Daoy (cell line): ENCODE measurements at places on chromosomes 2 and 18.

GRCh38 chr2:136068581-136069227 lies 49.2 kb downstream of the CXCR4 start:
- no peak for DNase-seq

DNA sequence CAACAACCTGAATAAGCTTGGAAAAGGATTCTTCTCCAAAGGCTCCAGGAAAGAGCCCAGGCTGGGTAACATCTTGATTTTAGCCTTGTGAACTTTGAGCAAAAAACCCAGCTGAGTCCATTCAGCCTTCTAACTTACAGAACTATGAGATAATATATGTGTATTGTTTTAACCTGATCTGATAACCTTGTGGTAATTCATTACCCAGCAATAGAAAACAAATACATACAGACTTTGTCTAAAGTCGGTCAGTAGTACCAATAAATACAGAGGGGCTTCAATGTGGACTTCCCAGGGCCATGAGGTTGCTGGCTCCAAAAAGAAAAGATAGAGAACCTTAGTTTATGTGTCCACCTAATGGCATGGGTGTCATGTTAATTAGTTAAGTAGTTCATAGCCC lies 191.8 kb downstream of the KCNH7 start:
- no peak for DNase-seq

- peak; percentile 86 for DNase-seq
These were observed 61.2 kb upstream of the GPC1 start for GRCh38 chr2:240374085-240374907.

DNA sequence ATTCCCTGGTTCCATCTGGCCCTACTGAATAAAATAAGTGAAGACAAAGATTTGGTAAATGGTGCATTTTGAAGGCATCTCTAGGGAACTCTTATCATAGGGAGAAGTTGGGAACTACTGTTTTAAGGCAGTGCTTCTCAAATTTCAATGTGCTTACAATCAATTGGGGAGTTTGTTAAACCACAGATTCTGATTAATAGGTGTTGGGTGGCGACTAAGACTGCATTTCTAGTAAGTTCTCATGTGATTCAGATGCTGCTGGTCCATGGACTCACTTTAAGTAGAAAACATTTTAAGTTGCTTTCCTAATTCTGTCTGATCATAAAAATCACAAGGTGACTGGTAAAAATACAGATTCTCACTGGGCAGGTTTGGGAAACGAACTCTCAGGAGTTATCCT lies 14.6 kb downstream of the FARSB start:
- DNase-seq = no peak

DNA sequence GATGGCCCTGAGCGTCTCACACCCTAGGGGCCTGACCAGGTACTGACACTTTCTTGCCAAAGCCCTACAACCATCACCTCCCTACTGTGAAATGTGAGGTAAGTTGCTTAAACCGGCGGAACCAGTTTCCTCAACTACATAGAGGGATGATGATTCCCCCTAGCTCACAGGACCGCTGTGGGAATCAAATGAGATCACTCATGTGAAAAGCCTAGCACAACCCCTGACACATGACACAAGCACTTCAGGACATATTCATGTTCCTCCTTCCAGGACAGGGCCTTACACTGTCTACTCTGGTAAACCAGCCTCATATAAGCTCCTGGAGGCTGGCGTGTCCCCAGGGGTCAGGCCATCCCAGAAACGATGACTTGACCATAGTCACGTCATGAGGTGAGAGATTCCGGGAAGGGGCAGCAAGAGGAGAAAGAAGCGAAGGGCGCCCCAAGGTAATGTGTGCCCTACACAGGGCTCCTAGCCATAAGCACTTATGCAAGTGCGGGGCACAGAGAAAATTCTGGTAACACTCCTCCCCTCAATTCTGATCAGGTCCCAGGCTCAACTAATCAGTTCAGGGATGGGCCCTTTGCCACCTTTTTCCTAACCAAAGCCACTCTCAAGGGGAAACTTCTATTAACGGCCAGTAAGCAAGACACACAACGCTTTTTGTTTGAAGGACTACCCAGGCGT lies 49.5 kb downstream of the C2orf42 start:
- DNase-seq = peak; percentile 26

- DNase-seq = no peak
These were observed 100.9 kb upstream of the MAP3K20 start for GRCh38 chr2:172974762-172975161.

DNA sequence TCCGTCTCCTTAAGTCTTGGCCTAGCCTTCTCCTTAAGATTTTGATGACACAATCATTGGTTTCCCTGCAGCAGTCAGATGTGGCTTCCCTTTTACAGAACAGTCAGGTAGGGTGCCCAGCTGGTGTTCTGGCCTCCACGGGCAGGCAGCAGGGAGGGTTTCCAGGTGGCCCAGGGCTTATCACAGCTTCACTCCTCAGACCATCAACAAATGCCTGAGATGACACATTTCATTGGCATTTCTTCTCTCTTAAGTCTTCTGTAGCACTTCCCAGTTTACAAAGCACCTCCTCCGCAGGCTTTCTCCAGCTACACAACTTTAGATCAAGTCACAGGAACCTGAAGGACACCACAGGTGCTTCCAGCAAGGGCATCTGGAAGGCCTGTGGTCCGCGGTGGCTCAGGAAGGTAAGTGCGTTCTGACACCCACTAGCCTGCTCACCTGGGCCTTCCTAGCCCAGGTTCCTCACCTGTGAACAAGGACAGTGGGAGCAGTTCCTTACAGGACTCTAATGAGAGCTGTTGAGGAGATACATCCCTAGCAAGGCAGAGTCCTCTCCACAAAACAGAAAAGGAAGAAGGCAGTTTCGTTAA lies 37.6 kb downstream of the PTPN18 start:
- DNase-seq = no peak

- no peak for DNase-seq
These were observed 21.7 kb downstream of the RBMS1 start for GRCh38 chr2:160471950-160472349.

DNA sequence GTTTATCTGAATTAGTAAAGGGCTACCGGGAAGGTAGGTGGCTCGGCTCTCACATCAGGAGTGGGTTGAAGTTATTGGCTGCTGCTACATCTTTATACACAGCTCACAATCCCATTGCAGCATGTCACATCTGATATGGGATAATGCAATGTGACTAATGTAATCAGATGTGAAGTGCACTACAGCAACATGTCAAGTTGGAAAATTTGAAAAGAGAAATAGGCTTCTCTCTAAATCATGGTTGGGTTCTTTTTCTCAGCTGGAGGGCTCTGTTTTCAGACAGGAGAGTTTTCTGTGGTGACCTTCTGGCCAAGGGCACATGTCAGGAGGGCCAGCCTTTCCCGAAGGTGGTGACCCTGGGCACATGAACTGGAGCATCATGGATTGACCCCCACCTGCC lies 337.5 kb downstream of the HRH4 start:
- no peak for DNase-seq

DNA sequence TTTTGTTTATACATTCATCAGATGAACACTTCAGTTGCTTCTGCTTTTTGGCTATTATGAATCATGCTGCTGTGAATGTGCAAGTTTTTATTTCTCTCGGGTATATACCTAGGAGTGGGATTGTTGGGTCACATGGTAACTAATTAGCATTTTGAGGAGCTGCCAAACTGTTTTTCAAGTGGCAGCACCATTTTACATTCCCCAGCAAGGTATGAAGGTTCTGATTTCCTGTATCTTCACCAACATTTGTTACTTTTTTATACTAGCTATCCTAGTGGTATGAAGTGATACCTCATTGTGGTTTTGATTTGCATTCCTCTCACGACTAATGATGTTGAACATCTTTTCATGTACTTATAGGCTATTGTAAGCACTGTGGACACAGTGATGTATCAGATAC lies 53.9 kb downstream of the DYNC1I2 start:
- DNase-seq = no peak

- DNase-seq = peak; percentile 88
These were observed 337.8 kb downstream of the CDH2 start for GRCh38 chr18:27839141-27839540.

DNA sequence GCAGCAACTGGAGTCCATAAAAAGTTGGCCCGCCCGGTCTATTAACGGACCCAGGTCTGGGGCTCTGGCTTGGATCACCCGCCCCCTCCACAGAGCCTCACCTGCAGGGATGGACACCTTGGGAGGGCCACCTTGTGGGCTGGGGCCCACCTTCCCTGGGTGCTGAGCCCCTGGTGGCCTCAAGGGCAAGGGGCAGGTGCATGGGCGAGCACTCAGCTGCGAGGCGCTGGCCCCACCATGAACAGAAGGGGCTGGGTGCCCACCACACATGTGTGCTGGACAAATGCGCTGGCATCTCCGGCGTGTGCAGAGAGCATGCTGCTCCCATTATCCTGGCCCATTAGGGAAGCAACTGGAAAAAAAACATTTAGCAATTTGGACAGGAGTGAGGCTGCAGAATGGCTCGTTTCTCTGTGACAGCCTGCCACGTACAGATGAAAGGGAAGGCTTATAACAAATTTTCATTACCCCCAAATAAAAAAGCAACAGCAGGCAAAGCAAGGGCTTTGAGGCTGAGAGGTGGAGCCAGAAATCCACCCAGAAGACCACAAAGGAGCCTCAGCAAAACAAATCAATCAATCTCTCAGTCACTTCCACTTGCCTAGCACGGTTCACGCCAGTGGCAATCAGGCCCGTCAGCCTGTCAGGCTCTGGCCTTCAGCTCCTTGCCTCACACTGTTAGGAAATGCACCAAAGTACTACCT lies 253.1 kb upstream of the ZNF521 start:
- no peak for DNase-seq

- no peak for DNase-seq
These were observed 115.2 kb downstream of the ZEB2 start for GRCh38 chr2:144404586-144405314.

DNA sequence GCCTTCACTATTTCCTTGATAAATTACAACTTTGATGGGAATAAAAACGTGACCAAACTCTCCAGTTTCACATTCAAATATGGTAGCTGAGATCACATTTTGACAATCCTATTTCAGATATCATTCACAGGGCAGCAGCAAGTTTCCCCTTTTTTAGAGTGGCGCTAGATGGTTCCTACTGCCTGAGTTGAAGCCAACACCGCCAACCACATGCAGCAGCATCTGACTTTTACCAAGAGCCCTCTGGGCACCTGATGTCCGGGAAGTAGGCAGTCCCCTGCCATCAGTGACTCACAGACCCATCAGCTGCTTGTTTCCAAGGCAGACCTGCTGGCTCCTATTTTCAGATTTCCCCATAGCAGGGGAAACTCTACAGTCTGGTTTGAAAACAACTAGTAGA lies 4.0 kb upstream of the MREG start:
- DNase-seq = peak; percentile 71

- no peak for DNase-seq
These were observed 36.1 kb downstream of the RRM2 start for GRCh38 chr2:10158681-10159080.

- no peak for DNase-seq
These were observed 248.0 kb downstream of the IKZF2 start for GRCh38 chr2:212903413-212903812.

GRCh38 chr2:107313316-107313715 lies 427.3 kb upstream of the ST6GAL2 start:
- no peak for DNase-seq

DNA sequence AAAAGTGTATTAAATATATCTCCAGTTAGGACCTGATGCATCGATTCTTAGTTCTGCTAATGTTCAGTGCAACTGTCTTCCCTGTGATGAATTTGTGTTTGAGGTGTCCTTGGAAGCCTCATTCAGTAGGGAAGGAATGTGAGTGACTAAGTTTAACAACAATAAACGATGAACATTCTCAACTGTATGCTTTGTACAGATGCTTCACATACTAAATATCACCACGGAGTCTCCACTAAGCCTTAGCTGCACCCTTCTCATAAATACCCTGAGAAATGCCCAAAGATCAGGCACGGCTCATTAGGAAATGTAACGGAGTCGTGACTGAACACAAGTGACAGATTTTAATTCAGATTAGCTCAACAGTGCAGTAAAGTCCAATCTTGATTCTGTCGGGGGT lies 24.4 kb upstream of the AGFG1 start:
- peak; percentile 26 for DNase-seq

GRCh38 chr2:181784556-181784955 lies 104.2 kb upstream of the NEUROD1 start:
- DNase-seq = peak; percentile 71

GRCh38 chr2:40543381-40543780 lies 91.5 kb upstream of the SLC8A1 start:
- DNase-seq = no peak

DNA sequence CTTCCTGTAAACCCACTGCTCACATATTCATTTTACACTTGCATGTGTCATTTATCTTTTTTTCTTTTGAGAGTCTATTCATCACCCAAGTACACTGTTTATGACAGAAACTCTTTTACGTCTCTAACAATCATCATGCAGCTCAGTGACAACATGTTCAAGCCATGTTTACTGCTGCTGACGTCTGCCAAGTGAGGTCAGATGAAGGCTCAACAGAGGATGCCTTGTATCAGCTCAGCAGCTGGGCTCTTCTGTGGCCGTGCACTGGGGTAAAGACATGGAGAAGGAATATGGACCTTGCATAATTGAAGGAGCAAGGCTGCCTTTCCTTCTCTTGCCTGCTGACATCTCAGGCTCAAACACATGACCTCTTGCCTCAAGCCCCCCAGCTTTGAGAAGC lies 99.6 kb downstream of the ADD2 start:
- DNase-seq = no peak

DNA sequence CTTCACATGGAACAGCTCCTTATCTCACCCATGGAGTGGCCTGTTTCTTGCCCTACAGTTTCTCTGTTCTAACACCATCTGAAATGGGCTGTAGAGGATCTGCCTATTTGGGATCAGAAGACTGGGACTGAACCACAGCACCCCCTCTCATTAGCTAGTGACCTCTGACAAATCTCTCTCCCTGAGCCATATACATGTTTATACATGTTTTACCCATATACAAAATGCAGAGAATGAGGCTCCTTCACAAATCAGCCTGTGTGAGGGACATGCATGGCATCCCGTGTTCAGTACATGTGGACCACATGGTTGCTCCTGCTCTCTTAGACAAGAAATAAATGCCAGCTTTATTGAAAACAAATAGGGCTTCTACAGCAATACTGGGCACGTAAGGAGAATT lies 282.7 kb downstream of the ALK start:
- no peak for DNase-seq

DNA sequence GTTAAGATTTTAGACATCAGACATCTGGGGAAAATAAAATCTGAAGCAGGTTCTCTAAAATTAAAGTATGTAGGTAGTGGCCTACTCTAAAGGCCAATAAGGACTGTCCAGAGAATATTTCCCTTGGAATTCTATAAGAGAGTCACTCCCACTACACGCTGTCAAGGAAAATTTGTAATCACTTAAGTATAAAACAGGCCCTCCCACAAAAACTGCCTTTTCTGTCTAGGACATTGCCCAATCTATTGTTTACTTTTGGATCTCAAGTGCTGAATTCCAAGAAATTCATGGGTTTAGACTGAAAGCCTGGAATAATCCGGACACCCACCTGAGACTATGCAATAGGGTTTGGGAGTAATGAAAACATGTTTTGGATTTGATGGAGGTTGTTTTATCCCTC lies 1.7 kb upstream of the SRBD1 start:
- no peak for DNase-seq

- DNase-seq = no peak
These were observed 851.1 kb downstream of the SLC4A3 start for GRCh38 chr2:220478305-220479058.

GRCh38 chr18:45291621-45292615 lies 323.4 kb upstream of the SLC14A2 start:
- peak; percentile 46 for DNase-seq
